ENCODE measurements at places on chromosomes 3 and 15.

DNA sequence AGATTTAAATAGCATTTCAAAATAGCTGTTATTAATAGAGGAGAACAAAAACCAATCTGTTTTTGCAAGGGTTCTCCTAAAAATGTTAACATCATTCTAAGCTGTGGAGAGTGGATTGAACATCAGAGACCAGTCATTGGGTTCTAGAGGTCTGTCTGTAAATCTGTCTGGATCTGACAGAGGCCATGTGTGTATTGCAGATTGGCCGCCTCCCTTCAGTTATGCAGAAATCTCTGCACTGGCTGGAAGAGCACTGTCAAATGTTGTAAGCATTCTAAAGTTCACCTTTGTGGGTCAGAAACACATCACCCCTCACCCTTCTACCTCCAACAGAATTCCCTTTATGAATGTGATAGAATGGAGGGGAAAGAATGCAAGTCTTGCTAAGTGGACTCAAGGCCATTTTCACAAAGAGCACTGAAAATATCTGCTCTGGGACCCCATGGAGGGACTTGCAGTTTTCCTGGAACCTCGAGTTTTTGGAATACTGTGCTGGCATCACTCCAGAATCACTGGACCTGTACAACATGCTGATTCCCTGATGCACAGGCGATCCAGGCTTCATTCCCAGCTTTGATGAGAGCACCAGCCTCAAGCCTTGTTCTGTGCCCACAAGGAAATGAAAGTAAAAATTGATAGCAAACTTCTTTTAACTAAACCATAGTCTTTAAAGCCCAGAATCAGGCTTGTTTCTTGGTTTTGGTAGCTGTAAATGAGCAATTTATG, 8.4 kb downstream of the FAM81A start:
- no peak for DNase-seq

DNA sequence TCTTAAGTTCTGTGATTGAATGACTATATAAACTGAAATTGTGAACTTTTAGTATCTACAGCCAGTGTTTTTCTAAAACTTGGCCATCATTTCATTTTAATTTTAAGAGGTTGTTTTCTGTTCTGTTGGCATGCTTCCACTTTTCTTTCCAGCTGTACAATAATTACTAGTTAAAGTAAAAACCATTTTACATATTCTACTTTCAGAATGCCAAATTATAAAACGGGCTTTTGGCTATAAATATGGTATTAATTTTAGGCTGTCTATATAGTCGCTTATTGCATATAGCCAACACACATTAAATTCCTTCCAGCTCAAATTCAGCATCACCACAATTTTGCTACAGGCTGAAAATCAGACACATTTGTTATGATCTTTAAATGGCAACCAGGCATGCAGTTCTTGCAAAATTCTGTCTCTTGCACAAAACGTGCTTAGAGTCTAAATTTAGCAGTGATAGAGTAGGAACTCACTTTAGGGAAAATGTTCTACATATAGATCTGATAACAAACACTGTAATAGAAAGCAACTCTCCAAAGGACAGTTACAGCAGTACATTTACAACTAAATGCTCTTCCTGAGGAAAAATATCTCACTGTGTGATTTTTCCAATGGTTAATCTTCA, 81.1 kb downstream of the BTD start:
- no peak for DNase-seq

DNA sequence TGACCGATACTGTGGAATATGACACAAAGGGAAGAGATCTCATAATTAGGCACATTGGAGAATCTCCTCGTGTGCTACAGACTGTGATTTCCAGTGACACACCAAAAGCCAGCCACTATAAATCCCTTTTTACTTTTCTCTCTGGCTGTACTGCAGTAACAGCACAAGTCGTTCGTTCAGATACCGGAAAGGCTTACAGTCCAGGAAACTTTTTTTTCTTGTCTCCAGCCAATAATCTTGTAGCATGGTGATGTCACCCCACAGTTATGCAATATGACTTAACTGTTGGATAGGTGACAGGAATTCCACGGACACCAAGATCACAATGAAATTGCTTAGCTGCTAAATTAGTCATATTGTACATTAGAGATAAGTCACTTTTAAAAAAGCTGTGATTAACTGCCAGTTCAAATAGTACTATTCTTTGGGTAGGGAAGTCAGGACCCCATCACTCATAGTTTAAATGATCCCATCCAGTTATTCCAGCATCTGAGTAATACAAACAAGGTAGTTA, 36.3 kb upstream of the TSC22D2 start:
- peak; percentile 88 for DNase-seq

GRCh38 chr15:70463453-70463834, 299.9 kb downstream of the UACA start:
- no peak for DNase-seq

DNA sequence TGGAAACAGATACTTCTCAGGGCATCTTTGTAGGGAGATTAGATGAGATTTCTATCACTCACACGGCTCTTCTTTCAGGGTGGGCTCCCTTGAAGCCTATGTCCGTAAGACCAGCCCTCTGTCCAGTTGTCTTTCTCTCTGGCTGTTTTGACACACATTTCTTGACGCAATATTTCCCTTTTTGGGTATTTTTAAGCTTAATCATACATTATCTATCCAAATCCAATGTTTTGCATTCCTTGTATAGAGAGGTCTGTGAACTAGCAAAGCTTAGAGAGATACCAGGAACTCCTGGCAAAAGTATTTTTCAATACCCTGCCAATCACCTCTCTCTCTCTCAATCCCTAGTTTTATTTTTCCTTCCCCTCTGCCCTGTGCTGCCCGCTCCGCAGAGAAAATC, 79.3 kb downstream of the EOMES start:
- DNase-seq, result no peak

GRCh38 chr3:77913524-77914174, 873.8 kb downstream of the ROBO2 start:
- DNase-seq, result no peak

- DNase-seq, result no peak
Observed at GRCh38 chr3:154022606-154023005, 98.6 kb upstream of the ARHGEF26 start.

GRCh38 chr3:33855884-33856546, 57.6 kb downstream of the PDCD6IP start:
- no peak for DNase-seq

DNA sequence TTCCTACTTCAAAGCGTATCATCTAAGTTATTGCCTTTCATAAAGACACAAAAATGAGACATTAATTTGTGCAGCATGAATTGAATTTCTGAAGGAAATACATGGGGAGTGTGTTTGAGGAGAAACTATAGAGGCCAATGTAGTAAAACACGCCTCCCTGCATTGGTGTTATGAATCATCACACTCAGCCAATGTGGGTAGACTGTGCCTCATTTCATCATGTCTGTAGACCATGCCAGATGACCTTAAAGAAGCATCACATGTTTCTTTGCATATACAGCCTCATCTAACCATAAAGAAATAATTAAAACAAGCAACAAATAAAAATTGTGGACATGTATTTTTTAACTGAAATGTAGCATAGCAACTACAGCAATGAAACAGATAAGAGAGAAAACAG, 486.0 kb upstream of the ADAMTS9 start:
- no peak for DNase-seq

DNA sequence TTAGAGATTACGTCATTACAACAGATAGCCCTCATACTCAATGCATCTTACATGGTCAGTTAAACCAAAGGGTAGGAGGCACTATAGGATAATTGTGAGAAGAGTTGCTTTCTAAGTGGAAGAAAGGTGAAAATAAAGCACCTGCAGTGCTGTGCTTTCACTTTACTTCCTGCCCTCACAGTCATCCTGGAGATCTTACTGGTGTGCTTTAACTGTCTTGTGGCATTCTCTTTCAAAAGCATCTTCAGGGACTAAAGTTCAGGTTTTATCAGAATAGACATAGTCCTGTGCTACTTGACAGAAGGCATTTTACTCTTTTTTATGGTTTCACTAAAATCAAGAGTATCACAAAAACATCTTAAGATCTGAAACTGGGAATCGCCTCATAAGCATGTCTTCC, 286.6 kb downstream of the ZBTB20 start:
- no peak for DNase-seq

- DNase-seq, result no peak
Observed at GRCh38 chr3:20040548-20041196, 426 bp downstream of the KAT2B start.

DNA sequence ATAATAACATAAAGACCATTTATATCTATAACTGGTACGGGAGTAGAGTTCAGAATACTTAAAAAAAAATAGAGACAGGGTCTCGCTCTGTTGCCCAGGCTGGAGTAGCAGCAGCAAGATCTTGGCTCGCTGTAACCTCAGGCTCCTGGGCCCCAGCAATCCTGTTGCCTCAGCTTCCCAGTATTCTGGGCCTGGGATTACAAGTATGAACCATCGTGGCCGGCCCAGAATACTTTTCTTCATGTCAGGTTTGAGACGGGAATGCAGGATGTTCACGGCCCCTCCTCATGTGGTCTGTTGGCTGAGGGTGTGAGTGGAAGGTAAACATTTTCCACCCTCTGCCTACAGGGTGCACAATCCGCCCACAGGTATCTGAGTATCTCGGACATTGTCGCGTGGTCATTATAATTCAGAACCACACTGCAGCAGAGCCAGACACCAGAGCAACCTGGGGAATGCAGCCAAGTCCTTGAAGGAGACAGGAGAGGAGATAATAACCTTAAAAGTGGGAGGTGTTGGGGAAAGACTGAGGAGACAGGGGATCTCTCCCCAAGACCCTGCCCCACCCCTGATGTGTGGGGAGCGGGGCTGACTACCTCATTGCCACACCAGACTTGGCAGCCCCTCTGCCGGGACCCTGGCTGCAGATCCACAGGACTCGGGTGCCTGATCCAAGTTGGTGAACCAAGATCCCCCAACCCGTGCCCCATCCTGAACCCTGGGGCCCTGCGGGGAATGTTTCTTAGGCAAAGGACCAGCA, 106.8 kb downstream of the ADCY5 start:
- no peak for DNase-seq

- peak; percentile 56 for DNase-seq
Observed at GRCh38 chr15:65916664-65917406, 47.5 kb downstream of the RAB11A start.

- no peak for DNase-seq
Observed at GRCh38 chr3:14312375-14312774, 90.0 kb upstream of the SLC6A6 start.

- no peak for DNase-seq
Observed at GRCh38 chr15:44584162-44584749, 47.3 kb downstream of the EIF3J start.

DNA sequence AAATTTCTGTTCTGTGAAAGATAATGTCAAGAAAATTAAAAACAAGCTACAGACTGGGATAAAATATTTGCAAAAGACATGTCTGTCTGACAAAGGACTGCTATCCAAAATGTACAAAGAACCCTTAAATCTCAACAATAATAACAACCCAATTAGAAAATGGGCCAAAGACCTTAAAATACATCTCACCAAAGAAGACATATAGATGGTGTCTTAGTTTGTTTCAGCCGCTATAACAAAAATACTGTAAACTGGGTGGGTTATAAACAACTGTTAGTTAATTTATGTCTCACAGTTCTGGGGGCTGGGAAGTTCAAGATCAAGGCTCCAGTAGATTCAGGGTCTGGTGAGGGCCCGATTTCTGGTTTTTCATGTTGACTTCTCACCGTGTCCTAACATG, 106.2 kb upstream of the AGTR1 start:
- DNase-seq, result no peak

DNA sequence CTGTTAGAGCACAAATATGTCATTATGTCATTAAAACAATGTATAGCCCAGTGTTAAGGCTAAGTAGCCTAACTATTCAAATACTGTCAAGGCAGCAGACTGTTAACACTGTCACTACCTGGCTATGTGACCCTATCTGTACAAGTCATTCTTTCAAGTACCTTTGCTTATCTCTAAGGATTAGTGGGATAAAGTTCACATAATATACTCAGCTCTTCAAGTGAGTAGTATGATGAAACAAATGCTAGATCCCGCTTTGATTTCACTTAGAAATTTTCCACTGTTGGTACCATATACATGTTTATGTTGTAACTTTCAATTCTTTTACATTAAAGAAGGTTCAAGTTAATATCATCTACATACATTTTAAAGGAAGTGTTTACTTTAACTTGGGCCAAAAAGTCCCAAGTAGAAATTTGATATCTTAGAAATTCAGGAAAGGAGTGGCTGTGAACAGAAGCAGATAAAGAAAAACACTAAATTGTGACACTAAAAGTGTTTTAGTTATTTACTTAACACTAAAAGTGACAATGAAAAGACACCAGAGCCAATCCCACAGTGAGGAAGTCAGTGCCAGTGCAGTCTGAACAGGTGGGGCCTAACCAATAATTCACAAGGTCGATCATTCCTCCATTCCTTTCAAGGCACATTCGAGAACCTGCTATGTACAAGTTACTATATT, 4.8 kb upstream of the RFX7 start:
- DNase-seq, result no peak

- no peak for DNase-seq
Observed at GRCh38 chr3:120427201-120427600, 23.6 kb downstream of the FSTL1 start.

DNA sequence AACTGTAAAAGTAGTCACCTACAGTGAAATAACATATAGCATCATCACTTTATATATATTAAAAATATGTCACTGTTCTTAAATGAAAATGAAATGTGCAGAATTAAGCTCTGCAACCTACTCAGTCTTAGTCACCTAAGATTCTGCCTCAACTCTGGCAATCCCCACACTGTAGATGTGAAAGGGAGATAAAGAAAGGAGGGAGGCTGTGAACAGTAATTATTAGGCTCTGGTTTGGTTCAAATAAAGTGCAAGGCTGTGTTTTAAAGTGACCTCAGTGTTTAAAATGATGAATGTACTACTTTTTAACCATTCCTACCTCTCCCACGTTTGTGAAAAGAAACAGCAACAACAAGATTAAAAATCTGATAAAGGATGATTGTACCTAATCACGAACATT, 72.2 kb downstream of the ATP8B4 start:
- DNase-seq, result no peak

GRCh38 chr3:188807006-188807405, 364.8 kb upstream of the TPRG1 start:
- DNase-seq, result no peak

GRCh38 chr3:122966045-122966444, 61.5 kb downstream of the SEMA5B start:
- no peak for DNase-seq

GRCh38 chr15:99283717-99284116, 32.4 kb downstream of the LRRC28 start:
- DNase-seq, result no peak

- no peak for DNase-seq
Observed at GRCh38 chr15:85730001-85730820, 64.5 kb downstream of the KLHL25 start.

- no peak for DNase-seq
Observed at GRCh38 chr15:101652786-101653430, 727 bp upstream of the TM2D3 start.

GRCh38 chr15:77860071-77860691, 217.3 kb downstream of the TBC1D2B start:
- no peak for DNase-seq

DNA sequence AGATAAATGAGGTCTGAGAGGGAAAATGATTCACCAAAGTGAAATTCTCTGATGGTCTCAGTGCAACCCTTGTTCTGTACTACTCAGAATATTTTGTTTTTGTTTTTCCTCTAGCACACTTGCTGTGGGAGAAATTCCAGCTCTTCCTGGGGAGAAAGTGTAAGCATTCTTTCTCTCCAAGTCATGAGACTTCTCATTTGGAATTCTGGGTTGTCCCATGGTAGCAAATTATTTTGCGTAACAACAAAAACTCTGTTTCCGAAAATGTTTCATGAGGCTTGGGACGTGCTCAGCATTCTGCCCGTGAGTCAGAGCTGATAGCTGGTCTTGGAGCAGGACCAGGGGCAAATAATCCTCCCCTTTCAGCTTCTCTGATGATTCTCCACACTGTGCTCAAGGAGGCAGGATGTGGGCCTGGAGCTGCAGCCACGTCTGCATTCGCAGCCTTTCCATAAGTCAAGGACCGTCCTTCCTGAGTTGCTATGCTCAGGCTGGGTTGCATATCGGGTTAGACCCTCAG, 70.3 kb downstream of the SENP2 start:
- no peak for DNase-seq

All from right renal cortex interstitium (tissue), 3 donors.